Activated naive CD8-positive, alpha-beta T cell treated with anti-CD3 and anti-CD28 coated beads for 36 hours (primary cell): ENCODE measurements at places on chromosomes 11 and 22. TPM values are rescaled to one million over a fixed set of nuclear protein-coding genes. Genes with fewer than 3 reads are reported as not detected.

DEPDC7 gene
- 3.4 TPM for total RNA-seq

GRCh38 chr11:132057266-132057665 lies 686.9 kb downstream of the NTM start:
- DNase-seq = no peak

- peak; percentile 39 for DNase-seq
These were observed 825 bp downstream of the SLC1A2 start for GRCh38 chr11:35418282-35419183.

GRCh38 chr11:121800240-121800639 lies 315.8 kb downstream of the BLID start:
- DNase-seq = no peak

DNA sequence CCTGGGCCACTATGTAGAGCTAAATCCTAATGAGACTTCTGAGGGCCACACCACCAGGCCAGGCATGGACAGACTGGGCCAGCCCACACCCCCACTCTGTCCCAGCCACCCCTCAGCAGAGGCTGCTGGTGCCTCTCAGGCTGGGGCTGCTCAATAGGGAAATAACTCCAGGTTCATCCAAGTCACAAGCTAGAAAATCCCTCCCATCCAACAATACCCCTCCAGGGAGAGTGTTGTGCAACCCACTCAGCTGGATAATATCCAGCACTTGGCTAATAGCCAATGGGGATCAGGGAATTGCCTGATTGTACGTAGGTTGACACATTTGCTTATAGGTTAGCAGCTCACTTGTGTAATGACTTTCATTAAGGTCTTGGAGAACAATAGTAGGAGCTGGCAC lies 64.1 kb upstream of the WNT11 start:
- no peak for DNase-seq

- no peak for DNase-seq
These were observed 6.8 kb upstream of the OR8B3 start for GRCh38 chr11:124405581-124405980.

SMIM35 gene
- not detected for total RNA-seq

NCAM1 gene
- total RNA-seq = not detected

AGBL2 gene
- total RNA-seq = 5.5 TPM

DNA sequence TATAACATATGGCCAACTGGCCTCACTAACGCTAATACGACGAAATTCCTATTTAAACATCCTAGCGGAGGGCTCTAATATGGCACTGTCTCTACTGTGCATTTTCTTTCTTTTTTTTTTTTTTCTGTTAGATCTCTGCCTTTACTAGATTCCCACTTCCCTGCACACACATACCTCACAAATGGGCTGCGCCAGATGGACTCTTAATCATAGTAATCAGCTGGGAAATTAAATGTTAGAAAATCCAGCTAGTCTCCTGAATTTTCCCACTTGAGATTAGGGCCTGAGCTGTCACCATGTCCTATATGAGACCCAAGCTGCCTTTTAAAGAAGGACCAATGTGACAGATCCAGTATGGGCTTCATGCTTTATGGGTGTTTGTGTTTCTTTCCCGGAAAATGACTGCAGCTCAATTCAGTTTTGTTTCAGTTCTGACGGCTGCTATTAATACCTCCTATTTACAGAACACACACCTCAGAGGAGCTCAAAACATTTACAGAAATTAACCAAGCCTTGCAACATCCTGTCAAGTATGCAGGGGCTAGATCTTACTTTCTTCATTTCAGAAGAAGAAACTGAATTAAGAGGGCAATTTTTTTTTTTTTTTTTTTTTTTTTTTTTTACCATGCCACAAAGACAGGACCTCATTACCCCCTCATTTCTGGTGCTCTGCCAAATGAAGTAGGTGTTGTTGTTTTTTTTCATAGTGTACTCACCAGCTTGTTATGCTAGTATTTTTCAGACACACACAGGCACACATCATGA lies 49.8 kb upstream of the BLID start:
- no peak for DNase-seq

DNA sequence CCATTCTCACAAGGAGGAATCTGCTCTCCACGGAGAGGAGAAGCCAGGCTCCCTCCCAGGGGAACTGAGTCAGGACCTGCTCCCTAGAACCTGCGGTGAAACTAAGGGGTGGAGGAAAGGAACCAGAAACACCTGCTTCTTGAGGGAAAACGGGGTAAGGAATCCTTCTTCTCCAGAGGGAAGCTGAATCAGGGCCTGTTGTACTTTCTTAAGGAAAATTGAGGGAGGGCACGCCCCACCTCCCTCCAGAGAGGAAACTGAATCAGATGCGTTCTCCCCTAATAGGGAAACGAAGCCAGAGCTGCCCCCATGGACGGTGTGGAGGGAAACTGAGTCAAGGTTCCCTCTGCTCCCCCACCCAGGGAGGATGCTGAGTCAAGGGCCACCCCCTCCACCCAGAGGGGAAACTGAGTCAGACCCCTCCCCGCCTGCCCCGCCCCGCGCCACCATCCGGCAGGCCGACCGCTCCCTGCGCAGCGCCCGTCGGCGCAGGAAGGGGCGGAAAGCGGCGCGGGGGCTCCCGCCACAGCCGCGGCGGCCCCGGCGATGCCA lies 393 bp downstream of the RELA start:
- DNase-seq = no peak

GP1BB gene
- not detected for total RNA-seq

GRCh38 chr22:48796310-48797015 lies 1031.2 kb downstream of the BRD1 start:
- DNase-seq = no peak

- DNase-seq = no peak
These were observed 162.4 kb upstream of the SYT13 start for GRCh38 chr11:45448561-45448960.

GRCh38 chr11:123833095-123833494 lies 26.9 kb upstream of the OR6M1 start:
- no peak for DNase-seq

DNA sequence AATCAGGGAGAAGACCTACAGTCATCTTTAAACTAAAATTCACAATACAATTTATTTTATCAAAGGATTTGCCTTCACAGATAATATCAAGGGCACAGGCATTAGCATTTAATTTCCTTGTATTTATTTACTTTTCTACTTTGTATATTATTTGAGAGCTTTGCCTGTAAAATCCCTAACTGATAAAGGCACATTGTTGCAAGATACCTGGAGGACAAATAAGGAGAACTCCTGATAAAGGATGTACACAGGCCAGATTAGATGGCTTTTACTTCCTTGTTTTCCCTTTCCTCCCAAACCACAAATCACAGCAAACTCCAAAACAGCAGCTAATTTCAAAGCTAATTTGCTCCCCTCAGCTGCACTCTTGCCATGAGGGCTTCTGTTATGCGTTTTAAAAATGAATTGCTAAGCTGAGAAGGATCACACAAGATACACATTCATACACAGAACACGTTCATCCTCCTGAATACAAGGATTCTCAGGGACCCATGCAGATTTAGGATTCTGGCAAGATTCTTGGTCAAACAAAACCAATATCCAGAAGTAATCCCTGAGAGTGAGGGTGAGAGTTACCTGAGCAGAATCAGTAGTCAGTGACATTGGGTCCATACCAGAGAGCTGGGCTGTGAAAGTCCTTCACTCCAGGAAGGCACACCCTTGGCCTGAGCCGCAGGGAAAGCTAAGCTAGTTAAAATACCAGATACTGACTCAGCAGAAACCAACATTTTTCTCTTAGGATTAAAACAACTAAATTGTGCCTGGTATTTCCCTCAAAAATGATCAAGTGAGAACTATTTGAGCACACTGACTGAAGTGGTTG lies 100.3 kb upstream of the CLPB start:
- DNase-seq = no peak

DAGLA gene
- 0.12 TPM for total RNA-seq

AQP11 gene
- 0.27 TPM for total RNA-seq

DEUP1 gene
- total RNA-seq = not detected

MRGPRE gene
- not detected for total RNA-seq

UPB1 gene
- total RNA-seq = not detected

- DNase-seq = no peak
These were observed 3.8 kb upstream of the GP1BB start for GRCh38 chr22:19719488-19720021.

DNA sequence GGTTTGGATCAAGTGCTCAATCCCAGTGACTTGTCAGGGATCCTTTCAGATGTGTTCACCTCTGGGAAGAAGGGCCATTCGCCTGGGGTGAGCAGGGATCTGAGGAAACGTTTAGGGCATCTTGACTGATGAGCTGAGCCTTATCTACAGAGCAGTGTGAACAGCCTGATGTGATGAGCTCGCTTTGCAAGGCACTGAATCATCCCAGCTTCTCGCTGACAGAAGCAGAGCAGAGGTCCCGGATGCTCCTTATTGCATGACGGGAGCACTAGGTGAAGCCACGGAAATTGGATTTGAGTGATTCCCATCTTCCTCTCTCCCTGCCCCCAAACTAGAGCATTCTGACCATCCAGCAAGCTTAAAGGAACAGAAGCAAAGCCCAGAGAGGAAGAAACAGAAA lies 46.5 kb downstream of the SEZ6L start:
- no peak for DNase-seq

GRCh38 chr22:22397292-22397870 lies 111.2 kb downstream of the ZNF280B start:
- no peak for DNase-seq

FOLR1 gene
- not detected for total RNA-seq

DNA sequence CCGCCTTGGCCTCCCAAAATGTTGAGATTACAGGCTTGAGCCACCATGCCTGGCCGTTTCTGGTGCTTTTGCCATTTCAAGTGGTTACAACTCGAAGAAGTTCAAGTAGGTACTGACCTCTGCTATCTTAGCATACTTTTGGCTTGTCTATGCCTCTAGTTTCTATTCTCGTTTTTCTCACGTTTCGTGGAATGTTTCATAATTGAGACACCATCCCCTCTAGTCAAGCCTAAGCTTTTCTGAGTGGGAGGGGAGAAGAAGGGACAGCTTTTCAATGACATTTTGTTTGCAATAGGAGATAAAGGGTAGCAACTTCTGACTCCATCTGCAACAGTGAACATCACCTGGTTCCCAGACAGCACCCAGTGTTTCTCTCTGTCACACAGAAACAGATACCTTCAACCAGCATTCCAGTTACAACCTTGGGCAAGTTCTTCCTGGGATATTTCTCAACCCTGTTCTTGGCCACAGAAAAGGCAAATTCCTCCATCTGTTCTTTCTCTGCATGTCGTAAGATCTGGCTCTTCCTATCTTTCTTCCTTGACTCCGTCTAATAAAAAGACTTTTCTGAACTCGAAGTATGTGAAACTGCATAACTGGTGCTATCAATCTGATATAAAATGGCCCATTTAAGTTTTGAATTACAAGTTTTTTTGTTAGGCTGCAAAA lies 25.5 kb downstream of the DDI1 start:
- no peak for DNase-seq

GRCh38 chr22:49849161-49850020 lies 4.3 kb upstream of the ZBED4 start:
- no peak for DNase-seq

- no peak for DNase-seq
These were observed 9.0 kb upstream of the RAG1 start for GRCh38 chr11:36558571-36559413.

PTS gene
- total RNA-seq = 28.9 TPM

MGAT3 gene
- total RNA-seq = 1.2 TPM

DNA sequence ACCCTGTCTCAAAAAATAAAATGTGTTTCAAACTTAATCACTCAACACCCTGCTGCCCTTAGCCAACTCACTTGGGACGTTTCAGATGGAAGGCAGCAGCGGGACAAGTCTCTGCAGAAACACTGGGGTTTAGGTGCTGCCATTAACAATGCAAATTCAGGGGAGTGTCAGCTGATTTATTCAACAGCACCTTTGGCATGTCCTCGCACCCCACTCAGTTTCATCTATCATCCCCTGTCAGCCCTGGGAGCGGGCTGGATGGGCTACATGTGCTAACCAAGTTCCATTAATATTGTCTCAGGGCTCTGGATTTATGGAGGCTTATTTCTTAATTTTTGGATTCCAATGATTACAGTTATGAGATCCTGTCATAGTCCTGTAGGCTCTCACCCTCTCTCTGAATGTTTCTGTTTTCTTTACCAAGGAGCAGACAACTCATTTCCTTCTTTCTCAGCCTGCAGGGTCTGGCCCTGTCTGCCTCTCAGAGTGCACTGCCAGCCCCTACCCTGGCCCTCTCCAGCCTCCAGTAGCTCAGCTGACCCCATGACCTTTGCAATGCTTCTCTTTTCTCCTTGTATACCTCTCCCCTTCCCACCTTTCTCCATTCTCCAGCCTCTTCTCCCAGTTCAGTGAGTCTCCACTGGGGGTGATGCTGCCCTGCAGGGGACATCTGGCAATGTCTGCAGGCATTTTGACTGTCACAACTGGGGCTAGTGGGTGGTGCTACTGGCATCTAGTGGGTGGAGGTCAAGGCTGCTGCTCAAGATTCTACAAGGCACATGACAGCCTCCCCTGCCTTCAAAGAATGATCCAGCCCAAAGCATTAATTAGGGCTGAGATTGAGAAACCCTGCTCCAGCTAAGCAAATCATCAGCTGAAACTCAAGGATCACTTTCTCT lies 79.0 kb downstream of the APIP start:
- no peak for DNase-seq

GRCh38 chr11:78432058-78432515 lies 14.5 kb upstream of the GAB2 start:
- DNase-seq = no peak

CCDC73 gene
- 0.20 TPM for total RNA-seq

MPEG1 gene
- 0.70 TPM for total RNA-seq

DNA sequence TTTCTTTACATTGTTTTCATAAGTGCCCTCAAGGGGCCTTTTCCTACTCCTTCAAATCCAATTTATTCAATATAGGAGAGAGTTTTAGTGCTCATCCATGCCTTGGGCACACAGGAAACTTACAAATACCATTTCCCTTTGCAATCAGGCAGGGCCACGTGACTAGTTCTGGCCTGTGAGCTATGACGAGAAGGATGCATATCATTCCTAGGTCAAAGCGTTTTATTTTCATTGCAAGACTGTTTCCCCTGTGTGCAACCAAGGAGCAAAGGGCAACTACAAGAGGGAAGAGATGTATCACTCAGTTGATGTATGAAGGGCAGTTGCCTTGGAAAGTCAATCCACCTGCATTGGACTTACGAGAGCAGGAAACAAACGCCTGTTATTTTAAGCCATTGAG lies 1.9 kb upstream of the TRAF6 start:
- DNase-seq = no peak

DNA sequence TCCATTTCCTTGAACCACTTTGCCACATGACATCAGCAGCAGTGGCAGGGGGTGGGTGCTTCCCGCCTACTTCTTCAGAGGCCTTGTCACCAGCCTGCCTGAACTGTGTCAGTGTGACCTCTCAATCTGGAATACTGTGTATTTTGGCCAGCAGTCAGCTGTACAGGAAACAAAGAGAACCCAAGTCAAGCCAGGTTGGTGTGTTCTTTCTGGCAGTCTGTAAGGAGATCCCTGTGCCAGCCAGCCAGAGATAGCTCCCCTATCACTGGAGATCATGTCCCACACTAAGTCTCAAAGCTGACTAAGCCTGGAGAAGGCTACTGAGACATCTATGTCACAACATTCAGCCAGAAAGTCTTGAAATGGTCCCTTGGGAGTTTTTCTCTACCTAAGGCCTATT lies 142.1 kb downstream of the TRPC6 start:
- DNase-seq = no peak

SAA4 gene
- total RNA-seq = not detected
